ENCODE measurements at places on chromosomes 2 and 18.

DNA sequence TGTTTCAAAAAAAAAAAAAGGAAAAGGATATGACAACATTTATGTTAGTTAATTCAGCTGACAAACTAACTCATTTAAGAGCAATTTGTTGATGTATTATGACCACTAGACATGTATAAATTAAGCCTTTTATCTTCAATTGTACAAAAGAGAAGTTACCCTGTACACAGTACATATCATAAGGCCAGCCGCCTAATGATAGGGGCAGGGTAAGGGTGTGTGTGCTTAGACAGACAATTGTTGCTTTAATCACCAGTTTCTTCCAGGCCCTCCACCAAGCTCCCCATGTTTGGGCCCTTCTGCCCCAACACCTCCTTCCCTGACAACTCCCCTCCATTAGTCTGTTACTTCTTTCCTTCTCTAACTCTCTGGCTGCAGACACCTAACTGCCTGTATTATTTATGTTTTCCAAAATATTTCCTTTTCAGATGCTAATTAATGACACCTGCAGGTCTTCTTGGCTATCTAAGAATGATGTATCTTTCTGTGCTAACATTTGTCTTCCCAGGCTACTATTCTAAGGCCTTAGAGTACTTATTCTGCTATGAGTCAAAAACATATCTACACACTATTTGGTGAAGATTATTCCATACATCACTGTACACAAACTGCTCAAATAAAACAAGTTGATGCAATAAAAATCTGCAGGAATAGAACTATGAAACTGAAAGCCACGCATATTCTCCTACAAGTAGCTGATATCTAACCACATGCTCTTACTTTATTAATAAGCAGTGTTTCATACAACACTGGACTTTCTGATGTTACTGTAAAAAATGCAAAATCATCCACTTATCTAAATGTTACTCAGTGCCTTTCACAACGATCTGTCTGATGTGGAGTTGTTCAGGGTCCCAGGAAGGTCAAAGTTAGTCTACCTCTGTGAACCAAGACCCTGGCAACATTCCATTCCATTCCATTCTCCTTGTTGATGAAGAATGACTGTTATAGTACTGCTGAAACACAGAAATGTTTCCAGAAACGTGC is 26.4 kb downstream of the TMEM131 start:
- no peak for DNase-seq

DNA sequence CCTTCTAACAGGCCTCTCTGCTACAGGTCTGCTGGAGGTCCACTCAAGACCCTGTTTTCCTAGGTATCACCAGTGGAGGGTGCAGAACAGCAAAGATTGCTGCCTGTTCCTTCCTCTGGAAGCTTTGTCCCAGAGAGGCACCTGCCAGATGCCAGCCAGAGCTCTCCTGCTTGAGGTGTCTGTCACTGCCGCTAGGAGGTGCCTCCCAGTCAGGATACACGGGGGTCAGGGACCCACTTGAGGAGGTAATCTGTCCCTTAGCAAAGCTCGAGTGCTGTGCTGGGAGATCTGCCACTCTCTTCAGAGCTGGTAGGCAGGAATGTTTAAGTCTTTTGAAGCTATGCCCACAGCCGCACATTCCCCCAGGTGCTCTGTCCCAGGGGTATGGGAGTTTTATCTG is 140.6 kb downstream of the BAZ2B start:
- DNase-seq = no peak

DNA sequence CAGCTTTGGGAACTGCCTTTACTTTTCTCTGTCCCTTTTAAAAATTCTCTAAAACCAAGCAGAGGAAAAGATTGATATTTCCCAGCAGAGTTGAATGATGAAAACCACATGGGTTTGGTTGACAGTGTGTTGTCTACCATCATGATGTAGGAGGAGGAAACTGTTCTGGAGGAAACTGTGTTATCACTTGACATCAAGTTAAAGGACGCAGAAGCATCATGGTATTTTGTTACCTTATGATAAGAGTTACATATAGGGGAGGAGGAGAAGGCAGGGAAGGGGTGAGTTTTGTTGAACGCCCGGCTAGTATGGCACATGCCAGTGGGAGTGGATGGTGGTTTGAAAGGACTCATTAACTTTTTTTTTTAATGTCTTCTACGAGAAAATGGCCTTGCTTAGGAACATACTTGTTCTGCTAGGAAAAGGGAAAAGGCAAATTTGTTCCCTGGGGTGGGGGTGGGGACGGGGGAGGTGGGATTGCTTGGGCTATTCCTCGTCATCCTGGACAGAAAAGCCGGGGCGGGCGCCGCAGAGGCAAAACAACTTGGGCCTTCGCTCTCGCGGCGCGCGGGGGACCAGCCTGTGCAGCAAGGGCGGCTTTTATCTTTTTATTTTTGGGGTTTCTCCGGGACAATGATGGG is 766 bp downstream of the TMEM17 start:
- DNase-seq = no peak

DNA sequence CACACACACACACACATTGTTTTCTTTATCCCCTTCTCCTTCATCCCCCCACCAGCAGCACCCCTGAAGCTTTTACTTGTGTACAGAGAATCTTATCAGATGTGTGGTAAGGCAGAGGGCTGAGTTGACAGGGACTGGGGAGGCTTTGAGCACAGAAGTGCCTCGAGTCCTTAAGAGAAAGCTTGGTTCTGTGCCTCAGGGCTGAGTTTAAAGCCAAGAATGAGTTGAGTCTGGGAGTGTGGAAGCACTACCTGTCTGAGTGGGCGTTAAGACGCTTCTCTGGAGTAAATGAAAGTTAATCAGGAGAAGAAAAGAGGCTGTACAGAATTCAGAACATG is 2.7 kb downstream of the ID2 start:
- no peak for DNase-seq

DNA sequence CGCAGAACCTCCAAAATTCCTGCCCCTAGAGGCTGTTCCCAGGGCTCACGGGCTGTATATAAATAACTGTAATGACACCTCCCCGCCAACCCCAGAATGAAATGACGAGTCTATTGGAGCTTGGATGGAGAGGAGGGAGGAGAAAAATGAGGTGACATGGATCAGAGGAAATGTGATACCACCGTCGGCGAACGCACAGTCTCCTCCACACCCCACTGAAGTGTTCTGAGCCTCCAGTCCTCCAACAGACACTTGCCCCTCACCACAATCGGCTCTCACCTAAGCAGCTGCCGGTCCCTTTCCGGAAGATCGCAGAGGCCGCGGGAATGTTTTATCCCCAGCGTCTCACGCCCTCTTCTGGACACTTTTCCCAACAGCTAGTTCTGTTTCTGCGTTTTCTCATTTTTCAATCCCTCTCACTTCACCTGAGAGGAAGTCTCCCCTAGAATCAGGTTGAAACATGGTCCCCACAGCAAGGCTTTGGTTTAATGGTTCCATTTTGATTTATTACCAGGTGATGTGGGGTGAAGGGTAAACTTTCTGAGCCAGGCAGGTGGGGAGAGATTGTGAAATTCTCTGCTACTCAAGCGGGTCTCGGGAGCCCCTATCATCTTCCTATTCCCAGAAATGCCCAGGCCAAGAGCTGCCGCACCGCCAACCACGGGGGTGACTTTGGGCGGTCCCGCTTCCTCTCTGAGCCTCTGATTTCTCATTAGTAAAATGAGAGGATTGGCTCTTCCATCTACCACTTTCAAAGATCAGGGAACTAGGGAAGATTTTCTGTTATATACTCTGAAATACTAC is 9.1 kb upstream of the MYO5B start:
- no peak for DNase-seq

DNA sequence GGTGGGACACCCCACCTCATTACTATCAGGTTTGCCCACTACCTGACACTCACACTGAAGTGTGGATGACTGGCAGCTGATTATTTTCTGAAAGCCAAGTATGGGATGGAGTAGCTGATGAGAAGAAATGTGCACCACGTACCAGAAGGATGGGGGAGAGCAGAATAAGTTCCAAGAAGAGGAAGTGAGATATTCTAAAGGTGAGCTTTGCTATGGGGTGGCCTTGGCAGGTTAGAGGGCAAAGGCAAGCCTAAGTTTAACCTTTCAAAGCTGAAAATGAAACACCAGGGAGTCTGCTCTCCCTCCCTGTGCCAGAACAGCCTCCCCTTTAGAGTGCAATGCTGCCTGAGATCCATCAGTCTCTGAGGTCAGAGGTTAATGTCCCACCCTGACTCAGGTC is 196.1 kb upstream of the OSR1 start:
- DNase-seq = no peak

GRCh38 chr2:236120141-236120601 is 48.0 kb downstream of the GBX2 start:
- peak; percentile 55 for DNase-seq

DNA sequence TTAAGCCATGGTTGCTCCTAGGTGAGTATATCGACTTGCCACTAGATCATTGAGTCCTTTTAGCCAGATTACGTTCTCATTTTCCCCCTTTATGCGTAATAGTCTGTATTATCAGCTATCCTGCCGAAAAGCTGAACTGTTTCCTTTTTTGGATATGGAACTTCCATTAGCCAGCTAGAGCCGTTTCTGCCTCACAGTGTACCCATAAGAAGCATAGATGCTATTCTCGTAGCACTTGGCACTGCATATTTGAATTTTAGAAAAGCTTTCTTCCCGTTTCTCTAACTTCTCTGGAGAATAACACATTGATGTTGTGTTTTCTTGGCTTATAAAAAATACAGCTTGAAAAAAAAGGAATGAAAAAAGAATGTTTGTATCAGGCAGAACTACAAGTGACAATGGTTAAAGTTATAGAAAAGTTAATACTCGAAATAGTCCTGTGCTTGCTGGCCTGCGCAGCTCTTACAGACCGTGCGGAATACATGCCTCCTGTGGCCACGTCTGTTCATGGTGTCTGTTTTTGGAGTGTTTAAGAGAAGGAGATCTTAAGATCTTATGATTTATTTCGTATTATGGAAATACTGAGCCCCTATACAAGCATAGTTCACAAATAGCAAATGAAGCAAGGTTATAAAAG is 710 bp downstream of the DUSP19 start:
- DNase-seq = no peak

DNA sequence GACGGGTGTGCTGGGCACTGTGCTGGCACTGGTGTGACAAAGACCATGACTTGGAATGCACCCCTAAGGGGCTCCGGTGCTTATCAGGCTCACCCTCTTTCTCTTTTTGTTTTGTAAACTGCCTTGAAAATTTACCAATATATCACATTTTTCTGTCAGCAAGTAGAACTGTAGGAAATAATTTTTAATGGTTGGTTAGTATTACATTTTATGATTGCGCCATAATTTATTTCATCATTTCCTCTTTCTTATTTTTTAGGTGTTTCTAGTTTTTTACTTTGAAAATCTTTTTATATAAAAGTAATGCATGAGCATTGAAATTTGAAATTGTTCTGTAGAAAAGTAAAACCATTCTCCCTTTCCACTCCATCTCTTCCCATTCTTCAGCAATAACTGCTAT is 100.9 kb downstream of the MMADHC start:
- no peak for DNase-seq

GRCh38 chr18:50424877-50425690 is 50.2 kb downstream of the SKA1 start:
- no peak for DNase-seq

DNA sequence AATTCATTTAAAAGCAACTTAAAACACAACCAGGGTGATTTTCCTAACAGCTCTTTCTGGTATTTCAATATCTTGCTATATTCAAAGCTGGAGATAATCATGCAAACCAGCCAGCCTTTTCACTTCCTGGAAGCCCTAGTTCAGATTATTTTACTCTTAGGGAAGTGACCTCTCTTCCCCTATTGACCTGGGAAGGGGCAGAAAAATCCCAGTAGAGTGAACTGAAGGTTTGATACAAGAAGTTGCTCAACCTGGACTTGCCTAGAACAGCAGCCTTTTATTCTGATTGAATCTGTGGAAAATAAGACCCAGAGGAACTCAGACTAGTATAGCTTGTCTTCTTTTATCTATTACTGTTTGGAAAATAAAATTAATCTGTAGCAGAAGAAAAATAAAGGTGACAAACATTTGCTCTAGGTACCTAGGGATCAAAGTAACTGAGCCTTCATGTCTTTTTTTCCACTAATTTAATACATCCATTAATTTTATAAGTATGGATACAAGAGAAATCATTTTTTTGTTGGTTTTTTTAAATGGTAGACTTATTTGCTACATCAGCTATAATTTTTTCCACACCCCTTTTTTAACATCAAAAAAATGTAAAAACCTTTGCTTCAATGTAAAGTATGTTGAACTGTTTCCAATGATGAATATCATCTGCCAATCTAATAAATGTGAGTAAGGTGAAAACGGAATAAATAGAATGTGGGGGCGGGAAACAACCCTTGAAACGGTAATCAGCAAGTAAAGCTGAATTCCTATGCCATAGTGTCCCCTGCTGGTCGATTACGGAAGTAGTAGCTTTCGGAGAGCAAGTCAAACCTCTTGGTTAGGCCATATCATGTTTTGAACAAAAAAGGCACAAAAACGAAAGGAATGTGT is 629.9 kb downstream of the NRXN1 start:
- DNase-seq = no peak

- DNase-seq = no peak
Measured at GRCh38 chr2:205878999-205879762, 196.9 kb downstream of the NRP2 start.

- no peak for DNase-seq
Measured at GRCh38 chr2:12718015-12718671, 1.4 kb downstream of the TRIB2 start.

- no peak for DNase-seq
Measured at GRCh38 chr2:82839036-82839435, 1620.0 kb downstream of the SUCLG1 start.

DNA sequence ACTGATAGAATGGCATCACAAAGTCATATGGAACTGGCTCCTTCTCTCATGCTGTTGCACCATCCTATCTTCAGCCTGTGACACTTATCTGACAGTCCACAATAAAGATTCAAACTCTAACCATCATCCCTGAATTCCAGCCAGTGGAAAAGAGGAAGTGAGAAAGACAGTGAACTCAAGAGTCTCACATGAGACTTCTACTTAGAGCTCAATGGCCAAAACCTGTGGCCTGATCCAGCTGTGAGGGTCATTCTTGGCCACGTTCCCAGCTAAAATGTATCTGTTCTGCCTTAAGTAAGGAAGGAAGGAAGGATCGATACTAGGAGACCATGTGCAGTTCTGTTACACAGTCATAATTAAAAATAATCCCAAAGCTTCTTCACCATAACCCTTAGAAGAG is 73.6 kb downstream of the RND3 start:
- no peak for DNase-seq

- no peak for DNase-seq
Measured at GRCh38 chr2:222796413-222797103, 64.3 kb upstream of the ACSL3 start.

DNA sequence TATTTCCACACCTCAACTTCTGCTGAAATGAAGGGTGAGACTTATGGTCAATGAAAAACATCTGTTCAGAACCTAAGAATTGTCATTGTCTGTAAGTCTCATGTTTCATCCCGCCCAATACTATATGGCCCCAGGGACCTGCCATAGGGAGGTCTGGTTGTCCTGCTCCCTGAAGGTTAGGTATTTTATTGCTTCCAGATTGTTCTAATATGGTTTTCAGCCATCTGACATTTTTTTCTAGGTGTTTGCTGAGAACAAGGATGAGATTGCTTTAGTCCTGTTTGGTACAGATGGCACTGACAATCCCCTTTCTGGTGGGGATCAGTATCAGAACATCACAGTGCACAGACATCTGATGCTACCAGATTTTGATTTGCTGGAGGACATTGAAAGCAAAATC is 7.3 kb downstream of the XRCC5 start:
- no peak for DNase-seq
